ENCODE measurements at places on chromosomes 5 and 9.

DNA sequence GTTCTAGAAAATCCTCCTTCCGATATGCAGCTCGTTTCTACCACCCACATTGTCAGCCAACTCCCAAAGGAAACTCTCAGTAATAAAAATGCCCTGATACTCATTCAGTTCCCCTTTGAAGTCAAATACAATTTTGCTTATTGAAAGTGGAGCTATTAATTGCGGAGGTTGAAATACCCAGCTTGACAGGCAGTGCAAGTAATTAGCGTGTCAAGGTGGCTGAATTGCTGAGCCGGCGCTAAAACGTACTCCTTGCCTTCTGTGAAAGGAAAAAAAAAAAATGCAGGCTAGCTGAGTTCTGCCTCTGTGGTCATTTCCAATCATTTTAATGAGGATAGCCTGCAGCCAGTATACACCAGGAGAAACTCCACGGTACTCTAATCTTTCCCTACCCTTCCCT is 165.5 kb downstream of the RORB start:
- DNase-seq: no peak

DNA sequence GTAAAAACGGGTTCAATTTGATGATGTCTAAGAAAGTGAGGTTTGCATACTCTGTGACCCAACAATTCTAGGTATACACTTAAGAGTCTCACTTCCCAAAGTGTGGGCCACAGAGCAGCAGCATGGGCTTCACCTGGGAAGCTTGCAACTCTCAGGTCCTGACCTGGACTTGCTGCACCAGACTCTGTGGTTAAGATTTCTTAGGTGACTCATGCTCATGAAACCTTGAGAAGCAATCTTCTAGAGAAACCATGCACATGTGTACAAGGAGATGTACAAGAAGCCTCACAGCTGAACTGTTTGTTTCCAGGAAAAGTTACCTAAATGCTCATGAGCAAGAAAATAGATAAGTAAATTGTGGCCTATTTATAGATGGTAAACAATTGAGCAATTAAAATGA is 30.0 kb downstream of the DNAJC21 start:
- no peak for DNase-seq

- peak; percentile 94 for DNase-seq
Observed at GRCh38 chr5:65721720-65722574, at the start of the genes NLN and SGTB. TSS of gene NLN (plus strand) at chr5:65722205. CDS start at chr5:65722374, 169 bp downstream. TSS of gene SGTB (minus strand) at chr5:65722109. CDS start at chr5:65720807, 1,302 bp downstream.

DNA sequence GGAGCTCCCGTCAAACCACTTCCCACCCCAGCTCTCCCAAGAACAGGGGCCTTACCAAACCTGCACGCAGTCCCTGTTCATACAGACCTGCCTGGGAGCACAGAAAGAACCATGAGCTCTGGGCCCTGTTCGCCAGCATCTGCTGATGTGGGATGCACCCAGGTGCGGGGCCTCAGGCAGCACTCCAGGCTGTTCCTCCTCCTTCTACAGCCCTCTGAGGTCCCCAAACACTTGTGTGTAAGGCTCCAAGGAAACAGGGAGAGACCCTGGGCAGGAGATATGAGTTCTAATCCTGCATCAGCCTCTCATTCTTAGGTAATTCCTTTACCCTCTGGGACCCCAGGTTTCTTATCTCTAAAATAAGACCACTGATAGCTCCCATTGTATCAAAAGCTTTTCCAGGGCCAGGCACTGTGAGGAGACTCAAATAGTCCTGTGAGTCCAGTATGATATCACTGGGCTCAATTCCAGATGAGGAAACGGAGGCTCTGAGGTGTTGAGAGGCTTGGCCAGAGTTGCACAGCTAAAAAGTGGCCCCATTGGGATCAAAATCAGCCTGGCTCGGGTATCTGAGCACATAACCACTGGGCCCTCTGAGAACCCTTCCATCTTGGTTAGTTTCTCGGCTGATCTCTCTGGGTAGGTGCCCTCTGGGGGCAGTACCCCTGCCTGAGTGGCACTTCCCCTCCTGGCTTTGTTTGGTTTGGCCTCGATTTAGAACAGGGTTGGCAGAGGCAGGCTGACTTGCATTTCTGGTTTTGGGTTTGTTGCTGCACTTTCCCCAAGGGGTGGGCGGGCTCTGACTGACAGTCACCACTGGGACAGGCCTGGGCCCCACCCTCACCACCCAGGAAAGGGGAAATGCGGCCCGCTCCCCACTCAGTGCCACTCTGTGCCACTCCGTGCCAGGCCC is 116.8 kb downstream of the RGS3 start:
- peak; percentile 60 for DNase-seq

DNA sequence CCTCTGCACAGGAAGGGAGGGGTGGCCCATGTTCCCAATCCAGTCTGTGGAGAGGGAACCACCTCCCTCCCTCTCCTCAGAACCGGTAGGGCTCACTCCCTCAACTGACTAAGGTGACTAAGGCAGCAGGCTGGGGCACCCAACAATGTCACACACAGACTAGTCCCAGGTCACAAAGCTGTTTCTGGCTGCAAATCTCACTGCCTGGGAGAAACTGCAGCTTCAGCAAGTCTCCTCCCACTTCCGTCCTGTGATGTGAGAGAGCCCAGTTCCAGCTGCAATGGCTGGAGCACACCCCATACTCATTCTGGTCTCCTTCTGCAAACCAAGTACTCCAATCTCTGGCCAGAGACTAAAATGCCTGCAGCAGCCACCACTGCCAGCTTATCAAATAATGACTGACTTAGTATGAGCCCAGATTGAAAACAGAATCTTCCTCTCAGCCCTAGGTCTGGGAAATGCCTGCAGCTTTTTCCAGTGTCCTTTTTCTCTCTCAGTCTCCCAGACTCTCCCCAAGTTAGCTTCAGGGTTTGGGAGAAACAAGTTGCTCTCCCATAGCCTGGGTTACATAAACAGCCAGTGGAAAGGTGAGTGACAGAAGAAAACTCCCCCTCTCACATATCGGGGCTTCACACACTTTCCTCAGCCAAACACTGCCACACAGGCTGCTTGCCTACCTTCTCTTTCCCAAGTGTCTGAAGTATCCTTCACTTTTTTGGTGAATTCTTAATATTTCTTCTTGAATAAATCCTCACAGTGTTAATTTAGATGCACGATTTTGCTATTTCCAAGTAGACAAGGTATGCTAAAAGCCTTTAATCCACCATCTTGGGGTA is 247.4 kb upstream of the RASA1 start:
- peak; percentile 31 for DNase-seq

DNA sequence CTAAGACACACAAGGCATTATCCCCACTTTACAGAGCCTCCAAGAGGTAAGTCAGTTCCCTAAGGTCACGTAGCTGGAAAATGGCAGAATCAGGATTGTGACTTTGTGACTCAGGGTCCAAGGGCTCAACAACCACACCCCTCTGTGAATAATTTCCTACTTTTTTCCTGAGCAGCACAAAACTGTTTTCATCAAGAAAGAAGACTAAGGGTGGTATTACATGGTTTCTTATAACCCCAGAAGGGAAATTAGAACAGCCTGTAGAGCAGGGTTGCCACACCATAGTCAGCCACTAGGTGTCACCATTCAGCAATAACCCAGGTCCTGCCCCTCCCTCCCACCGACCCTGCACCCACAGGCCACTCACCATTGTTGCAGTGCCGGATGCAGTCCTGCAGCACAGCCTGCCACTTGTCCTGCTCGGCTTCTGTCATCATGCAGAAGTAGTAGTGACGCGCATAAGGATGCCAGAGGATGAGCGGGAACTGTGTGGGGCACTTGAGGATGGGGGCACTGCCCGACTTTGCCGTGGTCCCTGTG is 72.1 kb downstream of the LRSAM1 start:
- no peak for DNase-seq

- DNase-seq: peak; percentile 90
Observed at GRCh38 chr5:173753307-173754168, 134.6 kb upstream of the CPEB4 start.

DNA sequence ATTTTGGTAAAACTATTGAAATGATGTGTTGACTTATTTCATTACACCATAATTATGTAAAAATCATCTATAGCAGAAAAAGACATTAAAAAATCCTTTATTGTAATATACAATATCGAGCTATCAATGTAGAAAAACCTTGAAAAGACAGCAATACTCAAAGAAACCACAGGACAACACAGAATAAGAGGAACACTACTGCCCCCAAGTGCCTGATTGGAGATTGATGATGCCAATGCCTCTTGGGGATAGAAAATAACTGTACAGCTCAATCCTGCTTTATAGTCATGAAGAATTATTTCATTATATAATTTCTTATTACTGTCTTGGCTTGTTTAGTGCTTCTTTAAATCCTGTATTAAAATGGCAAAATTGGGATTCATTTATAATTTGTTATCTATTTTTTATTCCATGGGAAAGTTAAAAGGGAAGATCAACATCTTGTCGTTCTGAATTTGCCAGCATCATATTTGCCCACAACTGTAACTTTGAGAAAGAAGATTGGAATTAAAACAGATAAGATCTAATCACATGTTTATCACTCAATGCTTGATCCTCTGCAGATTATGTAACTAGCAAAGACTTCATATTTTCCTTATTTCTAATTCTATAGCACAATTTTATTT is 337.5 kb downstream of the CDH9 start:
- DNase-seq: peak; percentile 11

- no peak for DNase-seq
Observed at GRCh38 chr5:176133289-176133870, 104.8 kb upstream of the SIMC1 start.

GRCh38 chr9:21470126-21470525 is 12.0 kb downstream of the IFNE start:
- peak; percentile 5 for DNase-seq

DNA sequence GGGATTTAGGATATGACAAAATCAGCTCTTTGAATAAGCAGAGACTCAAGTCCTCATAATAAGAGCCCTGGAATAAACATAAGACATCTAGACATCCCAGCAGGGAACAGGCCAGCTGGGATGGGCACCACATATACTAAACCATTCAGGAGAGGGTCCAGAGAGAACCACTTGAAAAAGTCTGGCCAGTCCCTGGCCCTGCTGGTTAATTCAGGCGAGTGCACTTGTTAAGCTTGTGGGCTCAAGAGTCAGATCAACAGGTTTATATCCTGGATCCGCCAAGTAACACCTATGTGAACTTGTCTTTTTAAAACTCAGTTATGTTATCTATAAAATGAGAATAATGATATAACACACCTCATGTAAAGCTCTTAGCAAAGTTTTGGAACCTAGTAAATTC is 63.3 kb downstream of the CAVIN4 start:
- DNase-seq: no peak

- no peak for DNase-seq
Observed at GRCh38 chr5:141272906-141273305, 27.7 kb downstream of the PCDHB15 start.

GRCh38 chr5:111226556-111226955 is 2.4 kb downstream of the CAMK4 start:
- DNase-seq: no peak

DNA sequence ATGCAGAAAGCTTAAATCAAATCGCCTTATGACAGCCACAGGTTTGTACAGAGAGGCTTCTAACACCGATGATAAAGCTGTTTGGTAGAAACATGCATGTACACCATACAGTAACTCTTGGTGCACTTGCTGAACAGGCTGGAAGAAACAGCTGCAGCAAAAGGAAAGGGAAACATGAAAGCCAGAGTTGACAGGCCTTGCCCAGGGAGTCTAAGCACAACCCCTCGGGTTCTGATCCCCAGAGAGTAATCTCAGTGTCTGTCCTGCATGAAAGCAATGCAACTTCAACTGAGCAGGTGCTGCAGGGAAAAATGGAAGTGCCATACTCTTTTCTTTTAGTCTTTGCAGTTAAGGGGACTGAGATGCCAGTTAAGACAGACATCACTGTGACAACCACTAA is 419.9 kb downstream of the BNC2 start:
- no peak for DNase-seq

DNA sequence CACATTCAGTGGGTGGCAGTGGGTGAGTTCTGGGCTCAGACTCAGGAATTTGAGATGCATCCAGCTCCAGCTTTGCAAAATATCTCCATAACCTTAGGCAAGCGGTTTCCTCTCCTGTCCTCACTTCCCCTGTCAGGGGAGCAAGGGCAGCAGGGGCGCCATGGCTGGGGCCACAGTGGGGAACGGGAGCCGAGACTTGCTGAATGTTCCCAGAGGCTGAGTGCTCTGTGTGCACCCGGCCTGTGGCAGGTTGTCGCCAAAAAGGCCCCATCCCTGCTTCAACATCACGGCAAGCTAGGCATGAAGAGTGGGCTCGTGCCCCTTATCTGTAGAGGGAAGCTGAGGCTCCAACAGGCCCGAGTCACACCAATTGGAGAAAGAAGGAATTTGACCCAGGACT is 268.8 kb downstream of the NSG2 start:
- no peak for DNase-seq

DNA sequence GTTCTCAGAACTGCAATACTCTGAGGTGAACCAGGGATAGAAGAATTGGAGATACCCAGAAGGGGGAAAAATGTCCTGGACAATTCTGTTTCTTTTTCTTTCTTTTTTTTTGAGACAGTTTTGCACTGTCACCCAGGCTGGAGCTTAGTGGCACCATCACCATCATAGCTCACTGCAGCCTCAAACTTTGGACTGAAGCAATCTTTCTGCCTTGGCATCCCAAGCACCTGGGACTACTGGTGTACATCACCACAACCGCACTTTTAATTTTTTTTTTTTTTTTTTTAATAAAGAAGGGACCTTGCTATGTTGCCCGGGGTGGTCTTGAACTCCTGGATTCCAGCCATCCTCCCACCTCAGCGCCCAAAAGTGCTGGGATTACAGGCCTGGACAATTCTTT is 1.9 kb downstream of the EMB start:
- no peak for DNase-seq

DNA sequence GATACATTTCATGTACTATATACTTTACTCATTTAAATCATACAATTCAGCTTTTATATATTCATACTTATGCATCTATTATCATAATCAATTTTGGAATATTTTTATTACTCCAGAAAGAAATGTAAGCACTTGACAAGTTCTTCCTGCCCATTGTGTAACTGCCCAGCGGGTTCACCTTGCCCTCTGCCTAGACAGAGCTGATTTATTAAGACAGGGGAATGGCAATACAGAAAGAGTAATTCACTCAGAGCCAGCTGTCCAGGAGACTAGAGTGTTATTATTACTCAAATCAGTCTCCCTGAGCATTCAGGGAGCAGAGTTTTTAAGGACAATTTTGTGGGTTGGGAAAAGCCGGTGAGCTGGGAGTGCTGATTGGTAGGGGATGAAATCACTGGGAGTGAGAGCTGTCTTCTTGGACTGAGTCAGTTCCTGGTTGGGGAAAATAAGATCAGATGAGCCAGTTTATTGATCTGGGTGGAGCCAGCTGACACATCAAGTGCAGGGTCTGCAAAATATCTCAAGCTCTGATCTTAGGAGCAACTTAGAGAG is 16.1 kb upstream of the SPIN1 start:
- DNase-seq: no peak

- DNase-seq: no peak
Observed at GRCh38 chr5:96978812-96979449, 43.1 kb downstream of the LNPEP start.

DNA sequence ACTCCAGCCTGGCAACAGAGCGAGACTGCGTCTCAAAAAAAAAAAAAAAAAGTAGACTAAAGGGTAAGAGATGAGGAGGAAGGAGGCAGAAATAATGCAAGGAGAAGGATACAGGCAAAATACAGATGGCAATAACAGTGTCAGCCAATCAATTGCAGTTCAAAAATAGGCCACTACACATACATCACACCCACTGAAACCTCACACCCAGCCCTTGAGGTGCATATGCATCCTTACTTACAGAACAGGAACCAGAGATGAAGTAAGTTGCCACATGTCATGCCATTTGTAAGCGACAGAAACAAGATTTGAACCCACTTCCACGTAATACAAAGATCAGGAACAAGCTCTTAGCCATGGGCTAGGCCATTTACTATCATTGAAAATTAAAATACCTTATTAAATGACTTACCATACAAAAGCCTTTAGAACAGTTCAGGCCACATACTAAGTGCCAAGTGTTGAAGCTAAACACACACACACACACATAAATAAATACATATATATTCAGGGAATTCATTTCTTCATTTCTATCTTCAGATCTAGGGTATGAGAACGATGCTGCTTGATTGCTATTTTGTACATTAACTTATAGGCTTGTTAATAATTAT is 98.4 kb downstream of the FNBP1 start:
- DNase-seq: no peak
